Stimulated activated memory B cell treated with anti-CD40 and anti-IgM and Interleukin-4, amounts not matched to agents 10 μg/mL and 1 μg/mL and 100 μg/mL, for 72 hours (primary cell): ENCODE measurements at places on chromosomes 4 and X.

- ATAC-seq: peak; percentile 61
These were observed 10.5 kb upstream of the TIGD2 start for GRCh38 chr4:89100853-89101252.

- no peak for ATAC-seq
These were observed 47.4 kb upstream of the SOD3 start for GRCh38 chr4:24748023-24748422.

GRCh38 chr4:52586069-52586468 lies 73.0 kb downstream of the USP46 start:
- ATAC-seq: no peak

DNA sequence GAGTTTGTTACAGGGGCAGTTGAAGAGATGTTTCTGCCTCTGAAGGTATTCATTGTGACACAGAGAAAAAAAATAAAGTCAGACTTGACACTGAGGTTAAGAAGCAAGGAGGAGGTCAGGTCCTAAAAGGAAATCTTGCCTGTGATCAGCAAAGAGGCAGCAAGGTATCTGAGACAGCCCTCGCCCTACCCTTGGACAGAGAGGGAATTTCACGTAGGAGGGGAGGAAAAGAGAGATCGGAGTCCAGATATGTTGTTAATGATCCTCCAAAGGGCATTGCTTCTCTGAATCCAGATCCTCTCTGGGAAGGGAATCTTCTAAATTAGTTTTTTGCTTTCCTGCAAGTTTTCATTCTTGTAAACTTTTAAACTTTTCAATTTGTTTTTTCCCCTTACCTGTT lies 15.3 kb upstream of the PRR27 start:
- no peak for ATAC-seq

DNA sequence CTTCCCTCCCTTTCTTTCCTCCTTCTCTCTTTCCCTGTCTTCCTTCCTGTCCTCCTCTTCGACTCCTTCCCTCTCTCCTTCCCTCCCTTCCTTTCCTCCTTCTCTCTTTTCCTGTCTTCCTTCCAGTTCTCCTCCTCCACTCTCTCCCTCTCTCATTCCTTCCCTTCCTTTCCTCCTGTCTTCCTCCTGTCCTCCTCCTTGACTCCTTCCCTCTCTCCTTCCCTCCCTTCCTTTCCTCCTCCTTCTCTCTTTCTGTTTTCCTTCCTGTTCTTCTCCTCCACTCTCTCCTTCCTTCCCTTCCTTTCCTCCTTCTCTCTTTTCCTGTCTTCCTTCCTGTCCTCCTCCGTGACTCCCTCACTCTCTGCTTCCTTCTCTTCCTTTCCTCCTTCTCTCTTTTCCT lies 5.3 kb upstream of the PUDP start:
- ATAC-seq: no peak

GRCh38 chrX:9676738-9677097 lies 88.9 kb downstream of the GPR143 start:
- no peak for ATAC-seq
